Breast epithelium (tissue), 4 donors: ENCODE measurements at places on chromosomes 5 and 9.
A peak's percentile ranks its signal among the peaks of the same experiment; 100 is the strongest.

DNA sequence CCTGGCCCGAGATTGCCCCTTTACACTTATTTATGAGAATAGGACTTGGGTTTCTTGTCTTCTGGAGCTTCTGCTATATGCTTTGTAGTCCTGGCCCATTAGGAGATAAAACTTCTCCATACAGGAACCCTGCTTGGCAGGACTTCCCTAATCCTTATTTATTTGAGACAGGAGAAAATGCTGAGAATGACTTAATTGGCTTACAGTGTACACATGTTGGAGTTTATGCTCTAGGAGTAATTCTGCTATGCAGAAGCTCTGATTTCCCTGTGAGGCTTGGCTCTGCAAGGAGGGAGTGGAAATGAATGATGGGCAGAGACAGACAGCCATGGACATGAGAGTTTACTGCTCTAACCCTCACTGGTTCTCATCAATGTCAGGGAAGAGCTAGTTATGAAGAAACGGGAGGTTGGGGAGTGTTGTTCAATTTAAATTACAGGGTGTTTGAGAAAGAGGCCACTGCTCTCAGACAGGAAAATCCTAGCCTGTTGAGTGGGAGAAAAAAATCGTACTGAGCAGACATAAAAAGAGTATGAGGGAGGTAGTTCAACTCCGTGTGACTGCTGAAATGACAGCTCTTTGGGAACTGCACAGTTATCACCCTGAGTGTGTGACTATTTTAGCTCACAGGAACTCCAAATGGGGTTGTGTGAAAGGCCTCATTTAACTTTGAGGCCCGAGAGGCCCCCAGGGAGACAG lies 37.5 kb downstream of the ACTBL2 start:
- no peak for DNase-seq

GRCh38 chr9:89850631-89851325 lies 246.0 kb downstream of the GADD45G start:
- DNase-seq = peak; percentile 15

DNA sequence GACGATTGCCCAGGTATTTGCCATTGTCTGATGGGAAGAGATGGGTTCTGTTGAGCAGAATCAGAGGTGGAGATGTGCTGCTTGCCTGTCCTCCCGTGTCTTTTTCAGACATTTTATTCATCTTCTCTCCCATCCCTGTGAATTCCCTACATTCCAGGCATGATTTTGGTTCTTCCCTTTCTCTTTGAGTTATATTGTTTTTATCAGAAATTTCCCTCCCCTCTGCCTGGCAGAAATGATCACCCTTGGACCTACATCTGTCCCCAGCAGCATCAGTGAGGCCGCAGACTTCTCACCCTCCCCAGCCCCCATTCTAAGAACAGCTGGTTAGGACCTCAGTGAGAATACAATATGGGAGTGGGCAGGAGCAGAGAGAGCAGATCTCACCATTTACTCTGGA lies 640.2 kb downstream of the CCDC171 start:
- DNase-seq = no peak

DNA sequence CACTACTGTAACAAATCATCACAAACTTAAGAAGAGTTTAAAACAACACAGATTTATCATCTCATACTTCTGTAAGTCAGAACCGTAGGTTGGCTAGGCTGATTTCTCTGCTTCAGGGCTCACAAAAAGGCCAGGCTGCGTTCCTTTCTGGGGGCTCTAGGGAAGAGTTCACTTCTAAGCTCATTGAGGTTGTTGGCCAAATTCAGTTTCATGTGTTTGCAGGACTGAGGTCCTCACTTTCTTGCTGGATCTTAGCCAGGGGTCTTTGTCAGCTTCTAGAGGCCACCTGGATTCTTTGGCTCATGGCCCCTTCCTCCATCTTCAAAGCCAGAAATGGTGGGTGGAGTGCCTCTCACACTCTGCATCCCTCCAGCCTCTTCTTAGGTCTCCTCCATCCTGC lies 76.0 kb downstream of the ACTBL2 start:
- DNase-seq = no peak

- no peak for DNase-seq
These were observed 2.8 kb upstream of the CMYA5 start for GRCh38 chr5:79686799-79687198.
